Amygdala (tissue), 56 donors: ENCODE measurements at places on chromosomes 16 and 17.

- DNase-seq = no peak
Measured at GRCh38 chr17:39144416-39144840, 7.0 kb downstream of the PLXDC1 start.

GRCh38 chr16:31402687-31403086 lies 9.6 kb downstream of the ITGAD start:
- no peak for DNase-seq

- DNase-seq = no peak
Measured at GRCh38 chr16:2954656-2955381, 9.3 kb upstream of the KREMEN2 start.

GRCh38 chr17:6684881-6685767 lies 28.0 kb downstream of the SLC13A5 start:
- DNase-seq = no peak

DNA sequence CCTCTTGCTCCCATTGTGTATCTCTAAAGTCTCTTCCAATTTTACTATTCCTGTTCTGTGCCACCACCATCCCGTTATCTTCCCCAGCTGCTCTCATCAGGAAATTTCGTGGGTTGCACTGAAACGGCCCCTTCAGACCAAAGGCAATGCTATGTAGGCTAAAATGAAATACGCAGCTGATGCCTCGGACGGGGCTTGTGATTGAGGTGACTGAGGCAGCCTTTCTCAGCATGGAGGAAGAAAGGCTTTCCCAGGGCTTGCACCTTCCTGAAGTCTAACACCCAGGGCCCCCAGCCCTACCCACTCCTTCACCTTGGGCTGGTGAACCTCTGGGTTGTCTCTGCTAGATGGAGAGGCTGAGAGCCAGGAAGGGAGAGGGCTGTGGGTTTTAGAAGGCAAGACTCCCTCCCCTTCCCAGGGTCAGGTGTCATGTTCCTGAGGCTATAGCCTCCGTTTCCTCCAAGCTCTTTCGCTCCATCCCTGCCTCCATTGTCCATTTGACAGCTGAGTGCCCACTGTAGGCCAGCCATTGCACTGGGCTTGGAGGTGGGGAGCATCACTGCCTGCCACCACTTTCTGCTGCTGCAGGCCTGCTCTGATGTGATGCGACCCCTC lies 7.8 kb downstream of the CCDC200 start:
- no peak for DNase-seq

- no peak for DNase-seq
Measured at GRCh38 chr17:32503251-32504165, 16.7 kb downstream of the CDK5R1 start.

DNA sequence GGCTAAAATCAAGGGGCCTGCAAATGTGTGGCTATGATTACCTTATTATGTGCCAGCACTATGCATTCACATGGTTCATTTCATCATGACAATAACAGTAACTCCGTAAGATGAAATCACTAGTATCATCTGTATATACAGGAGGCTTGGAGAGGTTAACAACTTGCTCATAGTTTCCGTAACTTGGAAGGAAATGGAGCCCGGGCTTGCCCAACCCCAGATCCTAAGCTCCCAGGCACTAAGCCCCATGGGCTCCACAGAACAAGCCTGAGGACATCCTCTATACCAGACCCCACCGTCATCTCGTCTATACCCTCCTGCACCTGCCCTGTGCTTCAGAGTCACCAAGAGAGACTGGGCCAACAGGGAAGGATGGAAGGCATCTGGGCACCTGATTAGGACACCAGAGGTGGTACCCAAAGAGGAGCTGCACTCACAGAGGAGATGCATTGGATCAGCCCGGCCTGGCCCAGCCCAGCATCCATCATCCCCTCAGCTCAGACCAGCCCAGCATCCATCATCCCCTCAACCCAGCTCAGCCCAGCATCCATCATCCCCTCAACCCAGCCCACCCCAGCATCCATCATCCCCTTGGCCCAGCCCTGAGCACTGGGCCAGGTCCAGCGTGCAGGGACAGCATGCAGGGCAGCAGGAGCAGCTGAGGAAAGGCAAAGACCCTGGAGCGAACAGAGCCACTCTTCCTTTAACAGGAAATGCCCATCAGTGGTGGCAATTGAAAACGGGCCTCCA lies 28.5 kb downstream of the NSMCE1 start:
- DNase-seq = no peak
